ENCODE measurements at places on chromosomes 4 and X.
A peak's percentile ranks its signal among the peaks of the same experiment; 100 is the strongest.

DNA sequence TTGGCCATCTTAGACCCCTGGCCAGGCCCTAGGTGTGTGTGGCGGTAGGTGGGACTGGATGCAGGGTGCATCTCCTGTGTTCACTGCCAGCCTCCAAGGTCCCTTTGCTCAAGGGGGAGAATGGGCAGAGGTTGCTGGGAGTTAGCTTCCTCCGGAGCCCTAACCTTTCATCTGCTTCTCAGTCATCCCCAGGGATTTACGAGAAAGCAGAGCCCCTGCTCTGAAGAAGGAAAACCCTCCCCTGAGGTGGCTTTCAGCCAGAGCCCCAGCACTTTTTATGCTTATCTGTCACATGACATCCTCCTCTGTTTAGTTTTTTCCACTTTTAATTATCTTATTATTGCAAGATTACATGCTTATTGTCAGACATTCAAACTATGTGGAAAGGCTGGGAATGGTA lies 44.9 kb upstream of the DDX3X start:
- DNase-seq = no peak

- no peak for DNase-seq
Measured at GRCh38 chr4:128603081-128603480, 206.4 kb upstream of the JADE1 start.

DNA sequence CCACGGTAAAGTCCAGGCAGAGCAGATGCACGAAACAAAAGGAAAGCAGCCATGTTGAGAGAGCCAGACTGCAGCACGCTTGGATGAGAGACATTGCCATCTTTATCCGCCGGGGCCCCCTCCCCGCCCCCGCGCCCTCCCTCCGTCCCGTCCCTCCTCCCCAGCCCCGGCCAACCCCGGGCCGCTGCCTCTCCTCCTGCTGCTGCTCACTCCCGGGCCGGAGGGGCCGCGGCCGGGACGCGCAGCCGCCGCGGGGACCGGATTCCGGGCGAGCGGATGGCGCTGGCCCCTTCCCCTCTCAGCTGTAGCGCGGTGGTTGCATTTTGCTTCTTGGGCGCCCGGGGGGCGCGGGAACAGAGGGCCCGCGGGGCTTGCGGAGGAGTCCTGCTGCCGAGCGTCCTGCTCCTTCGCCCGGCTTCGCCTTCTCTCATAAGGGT lies 542 bp downstream of the RNF150 start:
- peak; percentile 7 for DNase-seq

DNA sequence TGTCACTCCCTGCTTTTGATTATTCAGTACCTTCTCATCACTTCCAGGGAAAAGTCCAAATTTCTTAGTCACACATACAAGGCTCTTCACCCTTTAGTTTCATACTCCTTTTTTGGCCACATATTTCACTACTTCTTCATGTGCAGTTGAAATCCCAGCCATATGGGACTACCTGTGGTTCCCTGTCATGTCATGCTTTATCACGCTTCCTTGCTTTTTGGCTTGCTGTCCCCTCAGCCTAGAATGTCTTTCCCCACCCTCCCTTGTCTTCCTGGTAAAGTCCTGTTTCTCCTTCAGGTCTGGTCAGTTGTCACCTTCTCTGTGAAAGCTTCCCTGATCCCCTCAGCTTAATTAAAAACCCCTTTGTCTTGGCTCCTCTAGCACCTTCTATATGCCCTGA lies 163.8 kb downstream of the AFF2 start:
- no peak for DNase-seq

- DNase-seq = no peak
Measured at GRCh38 chrX:252244-252956, 28.8 kb upstream of the PLCXD1 start.

DNA sequence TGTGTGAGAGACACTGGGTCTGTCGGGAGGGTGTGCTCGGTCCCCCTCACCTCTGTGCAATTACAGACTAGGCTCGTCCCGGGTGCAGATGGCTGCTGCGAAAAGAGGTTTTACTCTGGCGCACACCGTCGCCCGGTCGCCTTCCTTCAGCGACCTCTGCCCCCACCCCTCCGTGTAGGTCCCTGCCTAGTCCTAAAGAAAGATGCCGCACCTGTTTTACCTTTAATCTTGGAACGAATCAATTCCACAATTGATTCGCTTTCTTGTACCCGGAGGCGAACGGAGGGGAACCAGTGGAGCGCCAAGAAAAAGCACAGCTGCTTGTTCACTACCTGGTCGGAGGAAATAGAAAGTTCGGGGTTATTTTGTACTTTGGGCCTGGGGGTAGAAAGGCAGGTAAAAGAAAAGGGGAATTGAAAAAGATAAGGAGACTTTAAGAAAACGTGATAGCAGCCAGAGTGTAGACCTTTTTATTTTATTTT lies 1.2 kb downstream of the NPNT start:
- DNase-seq = no peak

Measured in anterior cingulate cortex (tissue), 58 donors.